ENCODE measurements at places on chromosomes 6 and 20. TPM values are rescaled to one million over a fixed set of nuclear protein-coding genes. Genes with fewer than 3 reads are reported as not detected.

The BACH2 gene
- 17.8 TPM for total RNA-seq

The GLP1R gene
- not detected for total RNA-seq

The RAET1L gene
- total RNA-seq = not detected

The TOP1 gene
- total RNA-seq = 17.3 TPM

The RBBP8NL gene
- not detected for total RNA-seq

The PTGIS gene
- total RNA-seq = 397 TPM

- no peak for DNase-seq
- no peak overlapping the region for H3K27ac ChIP-seq
- H3K27me3 ChIP-seq = no peaks in the 10 kb centered on the region
- H3K4me1 ChIP-seq = no peaks in the 10 kb centered on the region
Measured at GRCh38 chr6:11830105-11830504, 51.5 kb upstream of the ADTRP start.

GRCh38 chr6:112618849-112619248 is 271.7 kb downstream of the RFPL4B start:
- no peak overlapping the region for H3K4me3 ChIP-seq
- DNase-seq = no peak
- no peak overlapping the region for H3K27ac ChIP-seq

DNA sequence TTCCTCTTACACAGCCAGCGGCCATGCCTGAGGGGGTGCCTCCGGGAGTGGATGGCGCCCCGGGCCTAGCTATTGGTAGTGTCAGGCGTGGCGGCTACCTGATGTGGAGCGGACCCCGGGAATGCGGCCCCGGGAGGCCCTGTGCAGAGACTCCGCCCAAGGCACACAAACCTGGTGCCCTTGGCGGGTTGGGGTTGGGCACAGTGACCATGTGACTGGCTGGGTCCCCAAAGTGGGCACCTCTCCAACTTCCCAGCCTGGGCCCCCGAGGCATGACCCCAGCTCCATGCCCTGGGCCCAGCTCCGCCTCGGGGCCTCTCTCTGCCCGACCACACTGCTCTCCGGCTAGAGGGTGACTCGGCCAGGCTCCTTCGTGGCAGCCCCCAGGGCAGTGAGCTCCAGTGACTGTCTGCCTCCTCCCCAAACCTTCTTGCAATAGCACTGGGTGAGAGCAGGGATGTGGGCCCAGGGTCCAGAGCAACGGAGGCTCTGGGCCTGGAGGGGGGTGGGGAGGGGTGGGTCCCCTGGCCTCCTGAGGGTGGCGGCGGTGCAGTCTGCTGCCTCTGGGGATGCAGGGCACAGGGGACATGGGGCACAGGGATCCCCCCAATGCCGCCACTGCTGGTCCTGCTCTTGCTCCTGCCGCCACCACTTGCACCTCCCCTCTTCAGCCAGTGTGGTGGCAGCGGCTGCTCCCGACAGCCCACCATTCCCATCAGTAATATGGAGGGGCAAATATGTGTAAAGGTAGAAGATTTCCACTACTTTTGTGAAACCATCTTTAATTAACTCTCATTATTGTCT is 942.9 kb upstream of the EPHA7 start:
- H3K27ac ChIP-seq = no peak overlapping the region
- H3K27me3 ChIP-seq = no peaks in the 10 kb centered on the region
- no peak overlapping the region for H3K4me3 ChIP-seq
- no peak for DNase-seq
- H3K36me3 ChIP-seq = no peaks in the 10 kb centered on the region
- no peaks in the 10 kb centered on the region for H3K4me1 ChIP-seq

GRCh38 chr6:72530152-72530551 is 91.7 kb upstream of the KCNQ5 start:
- no peak overlapping the region for H3K4me3 ChIP-seq
- H3K27me3 ChIP-seq = no peaks in the 10 kb centered on the region
- no peaks in the 10 kb centered on the region for H3K4me1 ChIP-seq
- H3K27ac ChIP-seq = no peak overlapping the region

GRCh38 chr20:53413186-53413631 is 180.4 kb downstream of the ZNF217 start:
- no peak overlapping the region for H3K4me3 ChIP-seq
- no peaks in the 10 kb centered on the region for H3K36me3 ChIP-seq
- H3K4me1 ChIP-seq = no peaks in the 10 kb centered on the region
- H3K27me3 ChIP-seq = no peaks in the 10 kb centered on the region

DNA sequence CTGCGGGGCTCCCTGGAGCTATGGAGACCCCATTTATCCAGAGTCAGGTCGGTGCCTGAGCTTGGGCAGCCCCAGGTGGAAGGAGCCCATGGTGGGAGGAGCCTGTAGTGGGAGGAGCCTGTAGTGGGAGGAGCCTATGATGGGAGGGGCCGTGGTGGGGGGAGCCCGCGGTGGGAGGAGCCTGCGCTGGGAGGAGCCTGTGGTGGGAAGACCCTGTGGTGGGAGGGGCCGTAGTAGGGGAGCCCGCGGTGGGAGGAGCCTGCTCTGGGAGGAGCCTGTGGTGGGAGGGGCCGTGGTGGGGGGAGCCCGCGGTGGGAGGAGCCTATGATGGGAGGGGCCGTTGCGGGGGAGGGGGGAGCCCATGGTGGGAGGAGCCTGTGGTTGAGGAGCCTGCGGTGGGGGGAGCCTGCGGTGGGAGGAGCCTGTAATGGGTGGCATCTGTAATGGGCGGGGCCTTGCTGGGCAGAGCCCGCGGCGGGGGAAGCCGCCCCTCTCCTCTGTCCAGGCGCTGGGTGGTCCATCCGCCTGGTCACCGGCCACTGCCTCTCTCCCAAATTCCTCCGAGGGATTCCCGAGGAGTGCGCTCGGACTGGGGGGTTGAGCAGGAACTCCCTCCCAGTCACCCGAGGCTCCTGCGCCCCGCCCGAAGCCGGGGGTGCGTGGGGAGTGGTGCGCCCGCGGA is 567 bp upstream of the FNDC11 start:
- no peak overlapping the region for H3K27ac ChIP-seq
- H3K4me3 ChIP-seq = peak overlapping the region; percentile 77
- H3K4me1 ChIP-seq = peaks cover 3% of the 10 kb centered on the region
- DNase-seq = peak; percentile 41
- H3K36me3 ChIP-seq = no peaks in the 10 kb centered on the region

DNA sequence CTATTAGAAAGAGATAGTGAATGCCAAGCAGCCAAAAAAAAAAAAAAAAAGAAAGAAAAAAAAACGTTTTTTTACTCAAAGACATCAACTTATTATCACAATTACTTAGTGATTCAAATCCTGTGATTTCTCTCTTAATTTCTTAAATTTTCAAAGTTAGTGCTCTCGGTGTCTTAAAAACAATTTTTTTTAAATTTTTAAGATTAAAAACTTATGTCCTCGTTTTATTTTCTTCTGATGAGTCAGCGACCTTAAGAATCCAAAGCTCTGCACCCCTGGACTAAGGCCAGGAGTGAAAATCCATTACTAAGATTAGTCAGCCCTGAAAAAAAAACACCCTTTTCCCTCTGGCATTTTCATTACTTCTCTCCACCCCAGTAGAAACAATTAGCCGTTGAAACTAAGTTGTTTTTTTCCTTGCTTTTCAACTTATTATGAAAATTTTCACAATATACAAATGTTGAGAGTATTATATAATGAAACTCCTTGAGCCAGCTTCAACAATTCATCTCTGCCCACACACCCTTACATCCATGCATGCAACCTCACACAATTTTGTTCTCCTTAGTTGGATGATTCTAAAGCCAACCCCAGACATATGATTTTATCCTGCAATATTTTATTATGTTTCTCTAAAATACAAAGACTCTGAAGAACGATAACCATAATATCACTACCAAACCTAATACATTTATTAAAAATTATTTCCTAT is 85.6 kb upstream of the CARMIL1 start:
- H3K36me3 ChIP-seq = no peaks in the 10 kb centered on the region
- peak overlapping the region; percentile 18 for H3K4me3 ChIP-seq
- H3K27me3 ChIP-seq = no peaks in the 10 kb centered on the region
- H3K4me1 ChIP-seq = peaks cover 47% of the 10 kb centered on the region

Measured in thoracic aorta (tissue), 2 donors.